ENCODE measurements at places on chromosomes 5 and 9. TPM values are rescaled to one million over a fixed set of nuclear protein-coding genes. Genes with fewer than 3 reads are reported as not detected.

LRRC26 gene
- total RNA-seq: 0.59 TPM

HCN1 gene
- total RNA-seq: not detected

CDX1 gene
- total RNA-seq: not detected

RBM18 gene
- total RNA-seq: 21.7 TPM

FRRS1L gene
- total RNA-seq: 0.13 TPM

SPARC gene
- 18.8 TPM for total RNA-seq

PTPRD gene
- 0.43 TPM for total RNA-seq
